Immature natural killer cell (primary cell): ENCODE measurements at places on chromosomes 11 and 22.

DNA sequence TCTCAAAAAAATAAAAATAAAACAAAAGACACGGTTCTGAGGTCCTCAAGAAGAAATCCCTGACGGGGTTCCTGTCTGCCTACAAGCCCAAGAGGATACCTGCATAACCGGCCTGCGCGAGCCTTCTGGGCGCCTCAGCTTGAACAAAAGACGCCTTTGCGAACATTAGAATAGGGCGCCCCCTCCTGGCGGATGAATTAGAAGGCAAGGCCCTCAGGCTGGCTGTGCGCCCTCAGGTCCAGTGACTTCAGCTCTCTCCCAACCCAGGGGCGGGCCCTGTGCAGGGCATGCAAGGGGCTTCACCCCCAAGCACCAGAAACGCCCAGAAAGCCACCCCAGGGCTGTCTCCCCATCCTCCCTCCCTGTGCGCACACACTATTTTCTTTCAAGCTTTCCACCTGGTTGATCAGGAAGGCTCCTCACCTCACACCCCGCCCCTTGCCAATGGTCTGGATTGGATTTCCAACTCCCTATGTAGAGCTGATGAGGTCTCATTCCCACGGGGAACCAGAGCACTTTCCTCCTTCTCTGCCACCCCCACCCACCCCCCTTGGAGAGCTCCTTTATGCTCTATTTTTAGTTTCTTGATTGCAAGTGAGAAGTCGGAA, 273.3 kb downstream of the BUD13 start:
- DNase-seq, result no peak

DNA sequence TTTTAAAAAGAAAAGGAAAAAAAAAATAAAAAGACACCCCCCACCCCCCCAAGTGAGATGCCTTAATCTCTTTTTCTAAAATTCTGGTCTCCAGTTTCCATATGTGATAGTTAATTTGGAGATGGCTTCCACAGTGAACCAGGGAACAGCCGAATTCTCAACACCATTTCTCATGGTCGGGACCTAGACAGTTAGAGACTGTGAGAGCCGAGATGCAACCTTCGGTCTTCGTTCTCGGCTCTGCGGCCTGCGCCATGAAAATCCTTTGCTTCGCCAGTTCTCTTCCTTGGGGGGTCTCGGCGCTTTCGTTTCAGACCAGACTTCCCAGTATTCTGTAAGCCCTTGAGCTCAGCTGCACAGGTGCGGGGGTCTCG, 723 bp downstream of the CACNG2 start:
- no peak for DNase-seq

DNA sequence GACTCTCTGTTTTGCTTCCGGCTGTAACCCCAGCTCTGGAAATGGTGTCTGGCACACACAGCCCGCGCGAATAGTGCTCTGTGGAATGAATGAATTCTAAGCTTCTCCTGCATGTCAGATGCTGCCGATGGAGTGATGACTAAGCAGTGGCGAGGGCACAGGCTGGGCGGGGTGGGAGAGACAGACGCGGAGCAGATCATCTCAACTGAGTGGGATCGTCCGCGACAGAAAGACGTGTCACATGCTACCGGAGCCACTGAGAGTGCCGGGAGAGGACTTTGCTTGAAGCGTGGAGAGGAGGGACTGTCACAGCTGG, 334.5 kb downstream of the CTTN start:
- no peak for DNase-seq

GRCh38 chr11:86278226-86278625, 23.8 kb upstream of the HIKESHI start:
- DNase-seq, result no peak

DNA sequence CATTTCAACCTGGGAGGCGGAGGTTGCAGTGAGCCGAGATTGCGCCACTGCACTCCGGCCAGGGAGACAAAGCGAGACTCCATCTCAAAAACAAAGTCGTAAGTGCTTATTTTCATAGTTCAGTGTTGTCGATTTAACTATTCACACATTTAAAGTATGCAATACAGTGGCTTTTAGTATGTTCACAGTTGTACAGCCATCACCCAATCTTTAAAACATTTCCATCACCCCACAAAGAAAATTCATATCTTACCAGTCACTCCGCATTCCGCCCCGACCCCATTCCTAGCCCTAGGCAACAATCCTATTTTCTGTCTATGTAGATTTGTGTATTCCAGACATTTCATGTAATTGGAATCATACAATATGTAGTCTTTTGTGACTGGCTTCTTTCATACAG, 11.9 kb downstream of the IPO7 start:
- no peak for DNase-seq

DNA sequence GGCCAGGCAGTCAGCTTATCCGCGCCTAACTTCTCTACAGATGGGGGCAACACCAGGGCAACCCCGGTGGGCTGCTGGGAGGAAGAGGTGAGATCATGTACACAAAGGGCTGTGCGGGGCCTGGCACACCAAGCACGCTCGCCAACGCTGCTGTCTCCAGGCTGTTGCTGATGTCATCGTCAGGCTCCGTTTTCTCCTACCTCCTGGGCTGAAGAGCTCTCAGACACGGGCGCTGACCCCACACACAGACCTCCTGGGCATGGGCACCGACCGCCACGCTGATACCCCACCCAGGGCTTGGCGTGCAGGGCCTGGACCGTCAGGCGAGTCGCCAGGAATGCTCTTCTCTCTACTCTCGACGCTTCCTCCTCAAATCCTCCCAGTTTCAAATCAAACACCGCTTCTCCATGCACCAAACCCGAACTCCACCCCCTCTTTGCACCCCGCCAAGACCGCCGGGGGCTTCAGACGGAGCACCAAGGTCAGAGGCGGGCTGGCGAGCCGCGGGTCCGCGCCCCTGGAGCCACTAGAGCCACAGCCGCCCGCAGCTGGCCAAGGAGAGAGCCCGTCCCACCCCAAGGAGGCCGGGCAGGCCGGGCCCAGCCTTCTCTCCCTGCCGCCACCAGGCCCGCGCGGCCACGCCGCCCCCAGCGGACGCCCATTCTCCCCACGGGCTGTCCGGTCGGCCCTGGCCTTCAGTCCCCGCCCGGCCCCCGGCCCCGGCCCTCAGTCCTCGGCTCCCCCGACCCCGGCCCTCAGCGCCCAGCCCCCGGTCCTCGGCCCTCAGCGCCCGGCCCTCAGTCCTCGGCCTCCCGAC, 772 bp downstream of the SBF1 start:
- DNase-seq, result no peak

- DNase-seq, result no peak
Measured at GRCh38 chr11:10486161-10486840, 31.2 kb downstream of the AMPD3 start.

GRCh38 chr11:22343032-22343324, 4.8 kb downstream of the SLC17A6 start:
- DNase-seq, result no peak

- no peak for DNase-seq
Measured at GRCh38 chr11:65773784-65774411, 6.9 kb downstream of the AP5B1 start.

GRCh38 chr11:47714554-47715081, 551 bp downstream of the AGBL2 start:
- DNase-seq, result no peak

- DNase-seq, result peak; percentile 23
Measured at GRCh38 chr22:32723643-32724042, 77.9 kb upstream of the TIMP3 start.

DNA sequence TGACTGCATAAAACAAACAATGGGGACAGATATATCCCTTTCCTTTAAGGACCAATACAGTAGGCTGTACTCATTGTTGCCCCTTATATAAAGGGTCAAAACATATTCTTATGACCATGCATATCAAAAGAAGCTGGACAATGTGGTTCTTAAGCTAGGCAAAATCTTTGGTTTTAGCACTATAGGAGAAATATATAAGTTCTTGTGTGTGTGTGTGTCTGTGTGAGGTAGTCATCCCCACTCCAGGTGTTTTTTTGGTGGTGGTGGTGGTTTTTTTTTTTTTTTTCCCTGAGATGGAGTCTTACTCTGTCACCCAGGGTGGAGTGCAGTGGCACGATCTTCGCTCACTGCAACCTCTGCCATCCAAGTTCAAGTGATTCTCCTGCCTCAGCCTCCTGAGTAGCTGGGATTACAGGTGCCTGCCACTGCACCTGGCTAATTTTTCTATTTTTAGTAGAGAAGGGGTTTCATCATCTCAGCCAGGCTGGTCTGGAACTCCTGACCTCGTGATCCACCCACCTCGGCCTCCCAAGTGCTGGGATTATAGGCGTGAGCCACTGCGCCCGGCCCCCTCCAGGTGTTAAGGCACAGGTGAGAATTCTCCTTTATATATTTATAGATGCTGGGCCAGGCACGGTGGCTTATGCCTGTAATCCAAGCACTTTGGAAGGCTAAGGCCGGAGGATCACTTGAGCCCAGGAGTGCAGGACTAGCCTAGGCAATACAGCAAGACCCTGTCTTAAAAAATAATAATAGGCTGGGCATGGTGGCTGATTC, 12.0 kb upstream of the ZNF143 start:
- DNase-seq, result no peak

- DNase-seq, result no peak
Measured at GRCh38 chr11:124152770-124153407, 30.3 kb upstream of the OR10D3 start.

DNA sequence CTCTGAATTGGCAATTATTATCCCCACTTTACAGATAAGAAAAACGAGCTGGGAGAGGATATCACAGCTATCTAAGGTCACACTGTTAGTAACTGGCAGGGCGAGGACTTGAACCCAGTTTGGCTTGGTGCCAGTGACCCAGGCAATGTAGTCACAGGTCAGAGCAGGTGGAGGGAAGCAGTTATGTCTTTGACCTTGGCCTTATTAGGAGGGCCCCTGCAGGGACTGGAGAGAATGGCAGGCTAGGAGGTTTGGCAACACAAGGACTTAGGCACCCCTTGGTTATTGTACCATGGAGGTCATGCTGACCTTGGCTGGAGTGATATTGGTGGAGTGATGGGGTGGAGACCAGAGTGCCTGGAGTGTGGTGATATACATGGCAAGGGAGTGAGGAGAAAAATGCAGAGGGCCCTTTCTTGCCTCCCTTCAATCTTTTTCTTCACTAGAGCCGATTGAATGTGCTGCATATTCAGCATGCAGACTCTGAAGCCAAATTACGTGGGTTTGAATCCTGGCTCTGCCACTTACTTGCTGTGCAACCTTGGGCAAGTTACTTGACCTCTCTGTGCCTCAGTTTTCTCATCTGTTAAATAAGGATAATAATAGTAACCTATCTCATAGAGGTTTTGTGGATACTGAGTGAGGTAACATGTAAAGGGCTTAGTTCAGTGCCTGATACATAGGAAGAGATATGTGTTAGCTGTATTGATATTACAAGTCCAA, 92.7 kb upstream of the TBCEL start:
- no peak for DNase-seq

- DNase-seq, result no peak
Measured at GRCh38 chr11:60970890-60971289, 590 bp upstream of the CD6 start.

DNA sequence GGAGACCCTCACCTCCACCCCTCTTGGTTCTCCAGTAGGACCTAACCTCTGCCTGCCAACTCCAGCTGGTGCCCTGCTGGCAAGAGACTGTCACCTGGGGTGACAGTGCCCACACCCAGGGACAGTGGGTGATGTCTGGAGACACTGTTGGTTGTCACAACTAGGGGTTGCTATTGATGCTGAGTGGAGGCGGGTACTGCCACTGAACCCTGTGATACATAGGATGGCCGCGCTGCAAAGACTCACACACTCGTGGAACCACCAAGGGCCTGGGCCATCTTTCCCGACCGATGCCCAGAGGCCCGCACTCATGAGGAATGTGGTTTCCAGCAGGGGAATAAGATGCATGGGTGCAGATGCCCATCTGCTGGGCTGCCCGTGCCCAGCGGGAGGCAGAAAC, 143.2 kb downstream of the SHANK2 start:
- no peak for DNase-seq

GRCh38 chr22:44677871-44678555, 24.0 kb upstream of the PRR5 start:
- DNase-seq, result no peak

DNA sequence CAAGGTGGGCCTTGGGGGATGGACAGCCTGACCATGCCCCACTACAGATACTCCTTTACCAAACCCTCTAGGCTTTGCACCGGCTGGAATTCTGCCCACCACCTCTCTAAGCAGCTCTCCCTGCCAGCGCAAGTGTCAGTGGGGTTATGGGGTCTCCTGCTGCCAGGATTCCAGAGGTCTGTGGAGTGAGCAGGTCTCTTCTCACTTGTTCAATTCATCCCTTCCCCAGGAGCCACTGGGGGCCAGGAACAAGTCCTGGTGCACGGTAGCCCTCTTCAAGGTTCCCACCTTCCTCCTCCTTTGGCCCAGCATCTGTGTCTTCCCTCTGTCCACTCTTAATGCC, 30.5 kb downstream of the CCDC15 start:
- DNase-seq, result no peak

DNA sequence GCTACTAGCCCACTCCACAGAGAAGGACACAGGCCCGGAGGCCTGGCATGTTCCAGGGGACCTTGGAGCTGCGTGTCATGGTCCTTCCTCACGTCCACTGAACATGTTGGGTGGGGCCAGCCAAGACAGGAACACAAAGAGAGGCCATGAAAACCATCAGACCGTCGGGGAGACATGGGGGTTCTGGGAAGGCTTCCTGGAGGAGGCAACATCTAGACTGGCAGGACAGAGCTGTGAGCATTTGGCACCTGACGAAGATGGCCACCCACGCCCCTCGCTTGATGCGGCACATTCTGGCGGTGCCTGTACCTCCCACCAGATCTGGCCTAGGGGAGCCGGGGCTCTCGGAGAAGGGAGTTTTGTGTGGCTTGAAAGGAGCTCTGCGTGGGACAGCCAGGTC, 24.7 kb upstream of the ARHGAP8 start:
- DNase-seq, result no peak

- DNase-seq, result no peak
Measured at GRCh38 chr22:45444168-45444567, 30.7 kb downstream of the RIBC2 start.

DNA sequence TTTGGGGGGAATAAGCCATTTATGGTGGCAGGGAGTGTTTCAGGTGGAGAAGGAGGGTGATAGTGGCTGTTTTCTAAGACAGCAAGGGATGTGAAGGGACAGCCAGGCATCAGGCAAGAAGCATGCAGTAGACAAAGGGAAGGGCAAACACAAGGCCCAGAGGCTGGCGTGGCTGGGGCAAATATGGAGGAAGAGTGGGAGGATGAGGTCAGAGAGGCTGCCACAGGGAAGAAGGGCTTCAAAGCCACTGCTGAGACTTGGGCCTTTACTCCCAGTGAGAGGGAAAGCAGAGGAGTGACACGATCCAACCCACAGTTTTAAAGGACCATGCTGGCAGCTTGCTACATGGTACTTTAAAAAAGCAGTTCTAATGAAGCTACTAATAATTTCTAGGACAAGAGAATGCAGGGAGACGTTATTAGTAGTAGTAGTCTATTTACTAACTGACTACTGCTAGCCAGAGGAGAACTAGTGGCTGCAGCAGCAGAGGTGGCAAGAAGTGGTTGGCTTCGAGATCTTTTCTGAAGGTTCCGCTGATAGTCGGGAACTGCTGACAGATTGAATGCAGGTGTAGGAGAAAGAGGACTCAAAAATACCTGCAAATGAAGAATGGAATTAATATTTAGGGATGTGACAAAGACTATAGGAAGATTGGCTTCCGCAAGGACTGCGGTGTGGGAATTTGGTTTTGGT, 13.7 kb downstream of the KMT5B start:
- no peak for DNase-seq
